ENCODE measurements at places on chromosomes 2 and 18. TPM values are rescaled to one million over a fixed set of nuclear protein-coding genes. Genes with fewer than 3 reads are reported as not detected.

The ERBB4 gene
- not detected for total RNA-seq

The EML4 gene
- 64.1 TPM for total RNA-seq

The SMARCAL1 gene
- total RNA-seq: 39.7 TPM

The NT5C1B gene
- not detected for total RNA-seq

The TUBB8B gene
- not detected for total RNA-seq

The CNTNAP5 gene
- total RNA-seq: not detected

The RGPD4 gene
- total RNA-seq: not detected

The TSPYL6 gene
- not detected for total RNA-seq

The PIEZO2 gene
- not detected for total RNA-seq

The CABLES1 gene
- 10.0 TPM for total RNA-seq

The NDC80 gene
- total RNA-seq: 71.7 TPM

The CMPK2 gene
- total RNA-seq: not detected

The SP5 gene
- 7.3 TPM for total RNA-seq

The C2orf15 gene
- total RNA-seq: 16.9 TPM

The CRYGC gene
- not detected for total RNA-seq

The RND3 gene
- 99.1 TPM for total RNA-seq

The PKP4 gene
- total RNA-seq: 59.1 TPM
